Effector memory CD8-positive, alpha-beta T cell (primary cell): ENCODE measurements at places on chromosomes 12 and 14.

- no peak for DNase-seq
These were observed 199.0 kb downstream of the RAD51B start for GRCh38 chr14:68018598-68018997.

DNA sequence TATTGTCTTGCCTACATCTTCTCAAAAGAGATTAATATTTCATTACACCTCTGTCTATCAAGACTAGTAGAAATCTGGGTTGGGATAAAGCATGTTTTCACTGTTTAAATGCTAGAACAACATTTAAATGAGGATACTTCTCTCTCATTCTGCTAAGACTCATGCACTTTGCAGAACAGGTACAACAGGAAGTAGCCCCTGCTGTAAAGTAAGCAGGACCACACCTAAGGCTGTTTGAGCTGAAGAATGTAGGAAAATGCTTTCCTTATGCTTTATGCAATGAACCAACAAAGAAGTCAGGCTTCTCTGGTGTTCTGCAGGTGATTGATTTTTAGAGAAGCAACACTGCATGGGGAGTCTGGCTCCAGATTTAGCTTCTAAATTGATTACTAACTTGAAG lies 89.4 kb downstream of the PAX9 start:
- DNase-seq, result no peak

- no peak for DNase-seq
These were observed 25.5 kb upstream of the NAA30 start for GRCh38 chr14:57364659-57365450.

DNA sequence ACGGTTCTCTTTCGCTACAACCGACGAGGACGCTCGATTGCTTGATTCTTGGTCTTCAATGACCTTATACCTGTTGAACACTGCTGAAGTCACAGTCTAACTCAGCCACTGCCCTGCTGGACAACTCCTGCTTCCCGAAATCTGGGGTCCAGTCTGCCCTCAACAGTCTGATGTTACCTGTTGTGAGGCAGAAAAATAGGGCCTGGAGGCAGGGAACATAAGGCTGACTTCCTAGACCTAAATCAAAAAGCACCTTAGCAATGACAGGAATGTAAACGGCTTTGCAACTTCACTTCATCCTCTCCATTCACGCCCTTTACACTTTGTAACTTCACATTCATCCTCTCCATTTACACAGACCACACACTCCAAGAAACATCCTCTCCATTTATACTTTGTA lies 597 bp upstream of the GLTP start:
- DNase-seq, result no peak

DNA sequence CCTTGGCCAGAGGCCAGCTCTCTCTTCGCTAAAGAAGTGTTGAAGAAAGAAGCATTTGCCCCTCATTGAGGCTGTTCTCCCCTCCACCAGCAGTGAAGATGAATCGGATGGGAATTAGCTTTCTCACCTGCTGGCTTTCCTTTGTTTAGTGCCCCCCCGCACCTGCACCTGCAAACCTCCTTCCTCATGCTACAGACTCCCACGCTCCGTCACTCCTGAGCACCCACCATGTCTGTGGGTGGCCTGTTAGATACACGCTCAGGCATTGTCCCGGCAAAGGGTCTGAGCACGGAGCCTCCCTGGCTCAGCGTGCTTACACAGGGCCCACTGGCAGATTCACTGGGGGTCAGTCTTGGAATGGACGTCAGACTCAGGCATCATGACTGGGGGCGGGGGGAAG lies 121.6 kb downstream of the GLT1D1 start:
- no peak for DNase-seq

DNA sequence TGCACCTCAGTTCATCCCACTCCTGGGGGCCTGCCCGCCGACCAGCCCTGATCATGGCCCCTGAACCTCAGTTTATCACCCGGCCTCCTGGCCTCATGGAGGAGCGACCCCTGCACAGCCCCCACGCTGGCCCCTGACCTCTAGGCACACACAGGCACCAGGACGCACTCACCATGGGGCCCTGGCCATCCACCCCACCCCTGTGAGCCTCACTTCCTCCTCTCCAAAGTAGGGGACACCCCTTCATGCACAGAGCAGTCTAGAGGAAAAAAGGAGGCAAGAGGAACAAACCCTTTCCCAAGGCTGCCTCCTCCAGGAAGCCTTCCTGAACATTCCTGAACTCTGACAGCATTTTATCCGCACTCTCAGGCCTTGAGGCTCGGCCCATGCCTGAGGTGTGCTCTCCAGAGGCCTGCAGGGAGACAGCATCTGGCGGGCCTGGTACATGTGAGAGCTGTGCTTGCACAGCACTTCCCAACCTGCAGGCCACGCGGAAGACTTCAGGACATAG lies 39.4 kb downstream of the CCNK start:
- no peak for DNase-seq

DNA sequence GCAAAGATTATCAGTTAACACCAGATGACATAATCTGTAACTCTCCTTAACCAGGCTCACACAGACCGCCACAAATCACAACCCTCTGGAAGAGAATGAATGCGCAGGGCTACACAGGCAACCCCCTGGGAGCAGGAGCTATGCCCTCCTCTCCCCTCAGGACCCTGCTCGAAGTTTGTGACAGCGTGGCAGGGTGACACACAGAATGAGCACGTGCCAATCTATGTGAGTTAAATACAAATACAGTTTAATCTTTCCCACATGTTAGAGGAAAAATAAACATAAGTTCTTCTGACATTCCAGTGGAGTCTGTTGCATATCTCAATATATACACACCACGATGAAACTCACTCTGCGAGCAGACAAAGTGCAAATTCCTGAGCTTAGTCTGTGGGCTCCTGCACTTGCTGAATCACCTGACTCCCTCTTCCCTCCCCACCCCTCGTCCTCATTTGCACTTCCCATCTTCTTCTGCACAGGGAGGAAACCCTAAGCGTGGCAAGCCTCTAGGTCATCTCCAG lies 37.6 kb downstream of the BCAT1 start:
- no peak for DNase-seq

DNA sequence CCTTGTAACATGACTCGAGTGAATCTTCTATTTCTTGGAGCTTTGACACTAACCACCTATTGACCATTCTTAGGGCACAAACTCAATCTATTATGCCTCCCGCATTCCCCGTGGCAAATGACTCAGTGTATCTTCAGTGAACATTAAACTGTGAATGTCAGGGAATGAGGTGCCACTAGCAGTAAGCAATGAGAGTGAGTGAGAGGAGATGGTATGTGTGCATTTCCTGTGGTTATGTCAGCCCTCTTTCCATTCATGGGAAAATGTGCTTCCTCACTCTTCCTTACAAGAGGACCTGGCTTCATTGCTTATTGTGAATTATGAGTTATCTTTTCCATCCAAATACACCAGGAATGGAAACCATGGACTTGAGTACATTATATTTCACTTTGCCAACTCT lies 229.2 kb downstream of the EMP1 start:
- DNase-seq, result no peak

GRCh38 chr14:89187501-89187900 lies 229.5 kb downstream of the FOXN3 start:
- no peak for DNase-seq

- DNase-seq, result no peak
These were observed 32.7 kb upstream of the PELI2 start for GRCh38 chr14:56085471-56085870.

DNA sequence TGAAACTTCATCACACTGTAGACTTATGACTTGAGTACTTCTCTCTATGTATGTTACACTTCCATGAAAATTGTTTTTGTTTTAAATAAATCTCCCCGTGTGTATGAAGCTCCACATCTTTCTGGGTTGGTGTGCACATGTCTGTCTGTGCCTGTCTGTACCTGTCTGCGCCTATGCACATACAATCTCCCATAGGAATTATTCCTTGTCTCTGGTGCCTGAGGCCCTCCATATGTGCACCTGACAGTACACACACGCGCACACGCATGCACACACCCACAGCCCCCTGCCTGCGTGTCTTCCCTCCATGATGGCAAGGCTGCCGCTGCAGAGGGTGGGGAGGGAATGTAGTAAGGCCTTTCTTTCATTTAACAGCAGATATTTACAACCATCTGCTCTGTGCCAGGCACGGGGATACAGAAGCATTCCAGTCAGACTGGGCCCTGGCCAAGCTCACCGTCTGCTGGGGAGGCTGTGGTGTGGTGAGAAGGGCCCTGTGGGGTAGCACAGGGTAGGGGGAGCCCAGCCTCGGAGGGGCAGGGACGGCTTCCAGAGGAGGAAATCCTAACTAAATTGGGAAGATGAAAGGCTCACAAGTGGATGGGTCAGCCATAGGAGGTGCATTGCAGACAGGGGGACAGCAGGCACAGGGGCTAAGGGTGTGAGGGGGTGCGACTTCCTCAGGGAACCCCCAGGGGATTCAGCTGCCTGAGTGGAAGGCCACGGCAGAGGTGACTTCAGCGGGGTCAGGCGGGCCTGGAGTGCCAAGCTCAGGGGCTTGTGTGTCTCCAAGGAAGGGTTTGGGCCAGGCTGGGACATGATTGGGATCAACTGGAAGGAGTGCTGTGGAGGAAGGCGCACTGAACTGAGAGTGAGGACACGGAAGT lies 26.1 kb downstream of the KRT8 start:
- no peak for DNase-seq

GRCh38 chr14:62030387-62030786 lies 268.2 kb downstream of the SNAPC1 start:
- DNase-seq, result no peak

DNA sequence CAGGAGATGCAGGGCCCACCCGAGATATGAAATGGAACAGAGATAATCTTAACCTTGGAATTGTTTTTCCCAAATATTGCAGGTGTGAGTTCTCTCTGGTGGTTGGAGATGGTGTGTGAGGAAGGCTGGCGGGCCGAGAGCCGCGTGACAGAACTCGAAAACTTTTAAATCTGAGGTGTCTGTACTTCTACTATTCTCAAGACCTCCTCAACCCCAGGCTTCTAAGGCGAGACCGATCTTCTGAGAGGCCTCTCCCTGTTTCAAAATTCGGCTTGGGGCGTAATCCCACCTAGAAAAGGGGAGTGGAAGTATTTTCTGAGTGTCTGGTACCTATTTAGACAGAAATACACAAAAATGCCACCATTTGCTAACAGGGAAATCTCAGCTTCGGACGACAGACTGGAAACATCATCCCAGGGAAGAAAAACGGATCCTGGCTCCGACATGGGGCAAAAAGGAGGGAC lies 611 bp downstream of the SARNP start:
- DNase-seq, result no peak

DNA sequence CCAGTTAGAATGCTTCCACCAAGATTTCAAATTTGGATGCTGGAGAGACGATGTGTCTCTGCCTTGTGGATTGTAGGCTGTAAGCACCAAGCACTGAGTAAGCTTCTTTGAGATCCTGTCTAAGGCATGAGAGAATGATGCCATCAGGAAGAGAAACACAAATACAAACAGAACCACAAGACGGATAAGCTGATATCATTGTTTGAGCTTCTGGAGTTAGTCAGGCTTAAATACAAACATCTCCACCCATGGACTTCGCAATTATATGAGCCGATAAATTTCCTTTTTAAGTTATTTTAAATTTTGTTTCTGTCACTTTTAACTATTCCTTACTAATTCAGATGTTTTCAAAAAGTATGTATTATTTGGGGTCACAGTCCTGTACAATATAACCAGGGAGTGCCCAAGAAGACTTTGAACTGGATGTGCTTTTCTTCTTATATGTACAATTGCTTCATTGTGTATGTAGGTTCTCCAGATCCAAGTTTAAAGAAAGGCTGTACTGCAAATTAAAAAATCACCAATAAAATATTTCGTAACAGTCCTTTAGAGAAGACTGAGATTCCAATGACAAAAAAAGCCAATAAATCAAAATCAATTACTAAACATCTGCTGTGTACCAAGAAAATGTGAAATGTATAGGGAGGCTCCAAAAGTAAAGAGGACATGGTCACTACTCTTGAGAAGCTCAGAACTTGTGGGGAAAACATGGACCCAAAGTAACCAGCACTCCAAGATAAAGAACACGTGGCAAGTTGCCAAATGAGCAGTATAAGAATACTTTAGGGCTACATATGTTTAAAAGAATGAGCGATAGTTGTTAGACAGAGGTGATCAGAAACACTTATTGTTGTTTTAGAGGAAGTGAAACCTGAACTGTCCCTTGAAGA lies 274.1 kb downstream of the ADAMTS20 start:
- DNase-seq, result no peak

DNA sequence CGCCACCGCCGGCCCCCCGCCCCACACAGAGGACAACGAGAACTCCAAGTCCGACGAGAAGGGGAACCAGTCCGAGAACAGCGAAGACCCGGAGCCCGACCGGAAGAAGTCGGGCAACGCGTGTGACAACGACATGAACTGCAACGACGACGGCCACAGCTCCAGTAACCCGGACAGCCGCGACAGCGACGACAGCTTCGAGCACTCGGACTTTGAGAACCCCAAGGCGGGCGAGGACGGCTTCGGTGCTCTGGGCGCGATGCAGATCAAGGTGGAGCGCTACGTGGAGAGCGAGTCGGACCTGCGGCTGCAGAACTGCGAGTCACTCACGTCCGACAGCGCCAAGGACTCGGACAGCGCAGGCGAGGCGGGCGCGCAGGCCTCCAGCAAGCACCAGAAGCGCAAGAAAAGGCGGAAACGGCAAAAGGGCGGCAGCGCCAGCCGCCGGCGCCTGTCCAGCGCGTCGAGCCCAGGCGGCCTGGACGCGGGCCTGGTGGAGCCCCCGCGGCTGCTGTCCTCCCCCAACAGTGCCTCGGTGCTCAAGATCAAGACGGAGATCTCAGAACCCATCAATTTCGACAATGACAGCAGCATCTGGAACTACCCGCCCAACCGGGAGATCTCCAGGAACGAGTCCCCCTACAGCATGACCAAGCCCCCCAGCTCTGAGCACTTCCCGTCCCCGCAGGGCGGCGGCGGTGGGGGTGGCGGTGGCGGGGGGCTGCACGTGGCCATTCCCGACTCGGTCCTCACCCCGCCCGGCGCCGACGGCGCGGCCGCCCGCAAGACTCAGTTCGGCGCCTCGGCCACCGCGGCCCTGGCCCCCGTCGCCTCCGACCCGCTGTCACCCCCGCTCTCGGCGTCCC lies 150.9 kb downstream of the EGLN3 start:
- no peak for DNase-seq

DNA sequence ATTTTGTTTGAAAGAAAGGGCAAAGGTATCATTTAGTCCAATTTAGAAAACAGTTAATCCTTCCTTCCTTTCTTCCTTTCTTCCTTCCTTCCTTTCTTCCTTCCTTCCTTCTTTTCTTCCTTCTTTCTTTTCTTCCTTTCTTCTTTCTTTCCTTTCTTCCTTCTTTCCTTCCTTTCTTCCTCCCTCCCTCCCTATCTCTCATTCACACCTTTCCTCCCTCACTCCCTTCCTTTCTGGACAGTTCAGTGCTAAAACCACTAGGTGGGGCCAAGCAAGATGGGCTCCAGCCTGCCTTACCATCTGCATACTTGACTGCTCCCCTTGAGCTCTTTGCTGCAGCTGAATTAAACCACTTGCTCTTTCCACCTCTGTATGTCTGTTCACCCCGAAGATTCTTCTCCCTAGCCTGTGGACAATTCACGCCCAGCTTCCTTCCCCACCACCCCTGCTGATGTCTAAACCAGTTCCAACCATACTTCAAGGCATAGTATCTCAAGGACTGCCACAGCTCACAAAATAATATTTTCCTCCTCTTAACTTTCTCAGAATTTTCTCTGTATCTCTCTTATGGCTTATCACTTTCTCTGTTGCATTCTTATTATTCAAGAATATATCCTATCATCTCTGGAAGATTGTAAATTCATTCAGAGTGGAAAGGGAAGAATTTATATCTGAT lies 78.0 kb downstream of the DBX2 start:
- no peak for DNase-seq

GRCh38 chr14:59538936-59539335 lies 37.7 kb downstream of the CCDC175 start:
- no peak for DNase-seq

GRCh38 chr12:57033431-57033830 lies 16.5 kb downstream of the MYO1A start:
- no peak for DNase-seq

GRCh38 chr14:83975841-83976770 lies 1553.8 kb upstream of the FLRT2 start:
- no peak for DNase-seq
